ENCODE measurements at places on chromosomes 12 and 14. TPM values are rescaled to one million over a fixed set of nuclear protein-coding genes. Genes with fewer than 3 reads are reported as not detected.

Gene TPPP2
- not detected for total RNA-seq

DNA sequence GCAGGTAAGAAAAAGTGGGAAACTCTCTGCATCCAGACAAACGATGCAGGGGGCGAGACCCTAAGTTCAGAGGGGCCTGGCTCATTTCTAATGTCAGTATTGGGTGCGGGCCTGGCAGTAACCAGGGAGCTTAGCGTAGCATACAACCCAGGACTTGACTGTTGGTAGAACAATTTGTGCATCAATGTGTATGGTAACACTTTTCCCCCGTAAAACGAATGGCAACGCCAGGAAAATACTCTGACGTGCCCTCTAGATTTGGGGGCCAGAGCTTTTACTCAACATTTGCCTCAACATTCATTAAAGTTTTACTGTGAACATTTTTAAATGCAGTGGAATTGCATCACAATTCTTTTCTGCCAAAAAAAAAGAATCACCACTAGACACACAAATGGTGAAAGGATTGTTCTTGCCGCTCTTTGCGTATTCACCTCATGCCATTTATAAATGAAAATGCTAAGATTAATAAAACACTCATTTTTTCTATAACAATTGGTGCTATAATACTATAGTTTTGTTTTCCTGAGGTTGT, 867 bp downstream of the RHOJ start:
- no peak for DNase-seq

Gene RASSF8
- 14.3 TPM for total RNA-seq

GRCh38 chr12:115941362-115941761, 336.1 kb downstream of the MED13L start:
- DNase-seq, result peak; percentile 29

Data from bronchial epithelial cell (primary cell).